ENCODE measurements at places on chromosomes 6 and 20.

DNA sequence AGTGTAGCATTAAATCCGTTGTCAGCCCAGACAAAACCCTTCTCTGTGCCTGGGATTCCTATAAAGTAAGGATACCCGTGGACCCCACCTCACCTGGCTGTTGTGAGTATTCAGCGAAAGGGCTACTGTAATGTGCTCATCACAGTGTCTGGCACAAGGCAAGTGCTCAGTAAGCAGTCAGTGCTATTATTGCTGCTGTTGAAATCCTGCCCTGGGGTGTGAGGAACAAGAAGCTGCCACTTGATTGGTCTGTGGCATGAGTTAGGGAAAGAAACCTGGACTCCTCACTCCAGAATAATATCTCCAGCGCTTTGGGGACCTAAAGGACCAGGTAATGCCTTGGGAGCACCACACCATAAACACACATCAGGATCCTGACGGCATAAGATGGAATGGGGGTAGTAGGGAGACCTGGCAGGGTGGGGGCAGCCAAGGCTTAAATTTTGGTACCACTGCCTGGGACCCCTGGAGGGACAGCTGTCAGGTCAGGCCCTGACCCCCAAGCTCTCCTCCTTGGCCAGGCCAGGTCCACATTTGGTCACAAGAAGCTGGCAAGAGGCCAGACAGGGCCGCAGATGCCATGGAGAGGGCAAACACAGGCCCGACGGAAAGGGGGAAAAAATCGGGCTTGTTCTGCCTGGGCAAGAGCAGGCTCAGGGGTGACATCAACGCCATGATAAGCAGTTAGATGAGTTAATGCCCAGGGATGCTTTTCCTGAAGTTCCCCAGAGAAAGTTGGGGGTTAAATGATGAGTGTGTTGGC, 66.5 kb downstream of the MRPL14 start:
- DNase-seq = no peak

DNA sequence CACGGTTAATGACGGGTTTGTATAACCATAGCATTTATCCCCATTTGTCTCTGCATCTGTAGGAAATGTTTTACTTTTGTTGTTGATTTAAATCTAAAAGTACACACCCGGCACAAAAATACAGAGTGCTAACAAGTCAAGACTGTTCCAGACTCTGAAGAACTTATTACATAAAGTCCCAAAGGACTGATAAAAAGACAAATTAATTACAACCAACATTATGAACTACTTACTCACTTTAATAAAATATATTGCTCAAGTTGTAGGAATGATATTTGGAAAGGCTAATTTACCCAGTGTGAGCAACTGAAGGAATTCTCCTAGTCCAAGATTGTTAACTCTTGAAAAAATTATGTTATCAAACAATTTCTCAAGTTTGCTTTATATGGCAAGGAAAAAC, 115.6 kb downstream of the KIF13A start:
- DNase-seq = no peak

DNA sequence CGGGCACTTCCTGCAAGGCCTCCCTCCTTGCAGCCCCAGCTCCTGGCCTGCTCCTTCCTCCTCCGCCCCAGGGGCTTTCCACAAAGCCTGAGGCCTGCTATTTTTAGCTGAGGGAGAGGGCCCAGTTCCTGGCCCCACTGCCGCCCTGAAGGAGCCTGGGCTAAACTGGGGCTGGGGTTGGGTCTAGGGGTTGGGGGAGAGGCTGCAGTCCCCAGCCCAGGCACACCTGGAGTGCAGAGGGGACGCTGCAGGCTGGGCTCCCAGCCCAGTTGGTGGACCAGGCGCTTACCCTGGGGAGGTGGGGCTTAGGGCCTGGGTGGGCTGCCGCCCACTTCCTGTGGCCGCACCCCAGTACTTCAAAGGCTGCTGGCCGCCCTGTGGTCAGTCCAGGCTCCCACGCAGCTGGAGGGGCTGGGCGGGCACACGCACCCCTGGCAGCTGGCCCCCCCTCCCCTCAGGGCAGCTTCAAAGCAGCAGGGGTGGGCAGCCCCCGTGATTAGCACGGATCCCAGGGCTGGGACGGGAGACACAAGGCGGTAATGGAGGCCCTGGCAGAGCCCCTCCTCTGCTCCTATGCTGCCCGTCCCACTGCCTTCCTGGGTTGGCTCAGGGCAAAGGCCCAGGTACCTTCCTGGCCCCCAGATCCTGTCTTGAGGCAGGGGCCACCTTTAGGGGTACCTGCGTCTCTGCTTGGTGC, 7.1 kb upstream of the ABHD16B start:
- DNase-seq = no peak

- peak; percentile 72 for DNase-seq
These were observed 7.8 kb upstream of the MDGA1 start for GRCh38 chr6:37705239-37706051.

DNA sequence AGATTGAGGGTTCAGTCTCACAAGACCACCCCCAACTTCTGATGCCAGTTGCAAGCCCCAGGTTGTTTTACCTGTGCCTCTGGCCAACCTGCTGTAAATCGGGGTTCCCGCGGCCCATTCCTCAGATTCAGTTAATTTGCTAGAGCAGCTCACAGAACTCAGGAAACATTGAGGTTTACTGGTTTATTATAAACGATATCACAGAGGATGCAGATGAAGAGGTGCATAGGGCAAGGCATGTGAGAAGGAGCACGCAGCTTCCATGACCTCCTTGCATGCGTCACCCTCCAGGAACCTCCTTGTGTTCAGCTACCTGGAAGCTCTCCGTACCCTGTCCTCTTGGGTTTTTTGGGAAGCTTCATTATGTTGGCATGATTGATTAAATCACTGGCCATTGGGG, 66.0 kb upstream of the CDKAL1 start:
- DNase-seq = no peak

DNA sequence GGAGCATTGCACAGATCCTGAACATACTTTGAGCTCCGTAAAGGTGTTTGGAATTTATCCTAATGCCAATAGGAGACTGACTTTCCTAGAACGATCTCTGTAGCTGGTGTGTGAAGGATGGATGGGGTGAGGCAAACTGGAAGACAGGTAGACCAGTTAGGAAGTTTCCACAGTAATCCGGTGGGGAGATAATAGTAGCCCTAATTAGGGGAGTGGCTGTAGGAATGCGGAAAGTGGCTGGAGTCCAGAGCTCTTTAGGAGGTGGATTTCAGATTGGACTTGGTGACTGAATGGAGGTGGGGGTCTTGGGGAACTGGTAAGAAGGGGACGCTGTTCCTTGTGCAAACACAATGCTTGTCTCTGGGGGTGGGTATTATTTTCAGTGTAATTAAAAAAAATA, 146.3 kb downstream of the SOX4 start:
- no peak for DNase-seq

DNA sequence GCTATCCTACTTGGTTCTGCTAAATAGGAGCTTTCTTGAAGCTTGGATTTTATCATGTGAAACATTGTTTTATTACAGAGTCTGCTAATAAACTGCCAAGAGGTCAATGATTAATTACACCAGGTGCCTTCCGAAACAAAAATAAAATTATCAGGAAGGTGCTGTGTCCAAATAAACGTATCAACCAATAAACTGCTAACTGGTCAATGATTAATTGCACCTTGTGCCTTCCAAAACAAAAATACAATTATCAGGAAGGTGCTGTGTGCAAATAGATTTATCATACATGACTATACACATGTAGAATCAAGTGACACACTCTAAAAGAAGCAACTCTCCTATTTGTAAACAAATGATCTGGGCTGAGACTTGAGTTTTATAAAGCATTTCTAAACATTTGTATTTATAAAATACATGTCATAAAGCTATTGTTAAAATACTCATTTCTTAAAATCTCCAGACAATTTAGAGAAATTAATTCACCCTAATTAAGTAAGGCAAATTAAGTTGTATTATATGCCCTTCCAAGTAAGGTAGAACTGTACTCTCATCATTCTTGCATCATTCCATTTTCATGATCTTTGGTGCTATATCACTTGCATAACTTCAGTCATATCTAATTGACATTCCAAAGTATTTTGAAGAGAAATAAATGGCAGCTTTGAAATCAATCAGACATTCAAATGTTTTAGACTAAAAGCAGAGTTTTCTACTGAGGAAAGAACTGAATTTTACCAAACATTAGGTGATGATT, 26.8 kb downstream of the SPTLC3 start:
- no peak for DNase-seq

Data from stimulated activated CD4-positive, alpha-beta T cell treated with anti-CD3 and anti-CD28 coated beads, Interleukin-2, amount 100 ng/mL, for 24 hours (primary cell).